ENCODE measurements at places on chromosomes 5 and 9.

DNA sequence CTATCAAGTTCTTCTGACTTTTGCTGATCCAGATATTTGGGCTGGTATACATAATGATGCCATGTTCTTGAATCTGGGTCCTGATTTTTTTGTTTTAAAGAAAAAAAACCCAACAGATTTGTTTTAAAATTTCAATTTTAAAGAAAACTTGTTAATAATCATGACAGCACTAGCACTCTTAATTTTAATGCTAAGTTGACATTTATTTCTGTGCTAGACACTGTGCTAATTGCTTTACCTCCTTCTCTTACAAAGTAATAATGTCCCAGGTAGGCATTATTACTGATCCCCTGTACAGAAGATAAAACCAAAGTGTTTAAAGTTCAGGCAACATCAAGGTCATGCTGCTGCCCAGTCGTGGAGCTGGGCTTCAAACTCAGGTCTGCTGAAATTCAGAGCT lies 101.9 kb downstream of the ZNF608 start:
- DNase-seq = no peak

DNA sequence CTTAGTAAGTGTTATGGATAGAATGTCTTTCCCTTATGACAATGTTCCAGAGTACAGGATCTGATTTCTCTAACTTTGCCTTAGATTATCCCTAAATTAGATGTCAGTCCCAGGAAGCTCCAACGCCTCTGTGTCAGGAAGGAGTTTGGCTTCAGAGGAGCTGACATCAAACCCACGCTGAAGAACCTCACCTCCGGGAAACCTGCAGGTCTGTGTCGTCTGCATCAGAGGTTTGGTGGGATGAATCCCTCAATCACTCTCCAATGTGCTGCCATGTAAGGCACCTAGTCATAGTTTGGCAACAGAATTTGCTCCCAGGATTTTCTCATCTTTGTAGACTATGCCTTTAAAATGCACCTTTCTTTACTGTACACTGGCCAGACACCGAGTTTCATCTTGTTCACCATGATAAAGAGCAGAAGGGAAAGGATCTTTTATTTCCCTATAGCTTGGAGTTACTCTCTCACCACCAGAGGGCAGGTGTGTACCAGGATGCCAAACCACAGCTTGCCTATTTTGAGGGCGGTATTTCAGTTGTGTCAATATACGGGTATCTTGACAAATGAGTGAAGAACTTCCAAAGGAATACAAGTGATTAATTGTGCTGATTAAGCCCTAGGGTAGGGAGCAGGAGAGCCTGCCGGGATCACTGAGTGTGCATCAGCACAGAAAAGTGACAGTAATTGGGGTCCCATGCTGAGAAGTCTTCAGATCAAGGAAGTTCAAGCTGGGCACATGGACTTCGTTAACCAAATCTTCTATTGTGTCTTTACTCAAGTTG lies 23.4 kb downstream of the MINAR2 start:
- DNase-seq = peak; percentile 4

- no peak for DNase-seq
Observed at GRCh38 chr5:53479045-53479589, 1.3 kb upstream of the FST start.

GRCh38 chr9:125885405-125886034 lies 138.3 kb downstream of the PBX3 start:
- DNase-seq = no peak
